Kidney (tissue), 22 donors: ENCODE measurements at places on chromosomes 6 and 20.

DNA sequence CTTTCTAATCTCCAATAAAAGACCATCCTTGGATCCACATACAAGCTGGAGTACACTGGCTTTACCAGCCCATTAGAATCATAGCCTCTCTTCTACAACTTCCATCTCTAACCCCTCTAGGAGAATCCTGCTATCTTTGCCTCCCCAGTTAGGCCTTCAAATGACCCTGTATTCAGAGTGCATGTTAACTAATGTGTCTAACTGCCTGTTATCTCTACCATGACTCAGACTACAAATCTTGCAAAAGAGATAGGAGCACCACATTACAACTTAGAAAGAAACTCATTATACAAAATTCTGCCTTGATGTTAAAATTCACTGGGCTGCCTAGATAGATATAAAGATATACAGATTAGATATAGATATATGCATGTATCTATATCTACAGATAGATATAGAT, 28.2 kb downstream of the GPR63 start:
- DNase-seq: no peak

GRCh38 chr6:157148391-157149323, 174.7 kb downstream of the TMEM242 start:
- no peak for DNase-seq

GRCh38 chr20:10790013-10790412, 116.2 kb upstream of the JAG1 start:
- peak; percentile 66 for DNase-seq

DNA sequence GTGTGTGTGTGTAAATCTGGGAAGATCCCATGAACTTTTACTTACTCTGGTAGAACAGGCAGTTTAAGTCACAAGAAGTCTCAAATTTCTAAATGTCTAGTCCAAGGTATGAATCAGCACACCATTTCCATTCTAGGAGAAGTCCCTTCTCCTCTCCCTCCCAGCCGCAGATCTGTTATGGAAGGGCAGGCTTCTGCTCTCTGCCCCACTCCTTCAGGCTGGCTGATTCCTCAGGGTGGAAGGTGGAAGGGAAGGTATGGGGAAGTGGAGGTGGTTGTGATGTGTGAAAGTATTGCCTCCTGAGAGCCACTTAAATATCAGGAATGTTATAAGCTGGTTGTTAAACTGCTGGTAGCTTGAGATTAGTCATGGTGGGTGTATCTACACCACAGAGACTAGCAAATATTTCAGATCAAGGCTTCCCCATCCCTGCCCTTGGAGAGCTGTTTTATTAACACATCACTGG, 44.5 kb upstream of the LAMA4 start:
- no peak for DNase-seq

- no peak for DNase-seq
Measured at GRCh38 chr6:13572951-13573654, 1.3 kb upstream of the SIRT5 start.

DNA sequence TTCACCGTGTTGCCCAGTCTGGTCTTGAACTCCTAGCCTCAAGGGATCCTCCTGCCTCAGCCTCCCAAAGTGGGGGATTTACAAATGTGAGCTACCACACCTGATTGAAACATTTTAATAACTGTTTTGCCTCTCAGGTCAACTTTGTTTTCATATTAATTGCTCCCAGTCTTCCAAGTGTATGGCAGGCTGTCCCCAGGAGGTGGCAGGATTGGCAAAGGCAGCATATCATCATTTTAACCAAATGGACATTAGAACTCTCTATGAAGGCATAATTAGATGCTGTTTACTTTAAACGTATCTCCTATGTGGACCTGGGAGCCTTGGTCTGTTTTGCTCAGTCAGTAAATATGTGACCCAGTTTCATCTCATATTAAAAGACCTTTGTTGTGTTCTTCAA, 59.2 kb upstream of the CSE1L start:
- DNase-seq: no peak

- DNase-seq: no peak
Measured at GRCh38 chr6:80333342-80333741, 226.9 kb downstream of the BCKDHB start.

GRCh38 chr6:42774201-42774600, 7.7 kb upstream of the BICRAL start:
- no peak for DNase-seq

- DNase-seq: peak; percentile 85
Measured at GRCh38 chr20:45993197-45993951, 15.3 kb upstream of the MMP9 start.

DNA sequence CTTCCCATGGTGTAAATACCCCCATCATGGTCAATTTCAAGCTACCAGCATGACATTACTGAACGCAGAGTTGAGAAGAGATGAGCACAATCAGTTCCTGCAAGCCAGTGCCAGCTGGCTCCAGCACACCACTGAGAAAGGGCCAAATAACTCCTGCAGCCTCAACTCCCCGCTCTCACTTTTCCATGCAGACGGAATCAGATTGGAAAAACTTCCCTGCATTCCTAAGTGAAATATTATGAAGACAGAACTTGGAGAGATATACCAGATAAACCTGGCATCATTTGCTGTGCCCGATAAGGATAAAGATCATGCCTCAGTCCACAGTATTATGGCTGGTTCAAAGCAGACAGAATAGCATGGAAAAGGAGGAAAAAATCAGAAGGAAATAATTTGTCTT, 56.7 kb downstream of the FILIP1 start:
- DNase-seq: no peak

DNA sequence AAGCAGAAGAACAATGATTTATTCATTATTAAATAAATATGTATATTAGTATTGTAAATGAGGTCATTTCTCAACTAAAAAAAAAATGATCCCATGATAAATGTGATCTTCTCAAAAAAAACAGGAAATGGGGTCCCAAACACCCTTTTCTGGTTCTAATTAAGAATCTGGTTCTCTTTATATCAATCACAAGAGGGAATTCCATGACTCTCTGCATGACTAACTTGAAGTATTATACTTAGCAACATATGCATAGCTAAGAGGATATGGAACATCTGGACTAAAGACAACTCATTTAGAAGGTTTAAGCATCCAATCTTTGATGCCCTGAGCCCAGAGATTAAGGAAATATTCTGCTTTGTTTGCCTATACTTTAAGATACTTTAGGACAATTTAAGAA, 89.7 kb upstream of the EMILIN3 start:
- peak; percentile 27 for DNase-seq

DNA sequence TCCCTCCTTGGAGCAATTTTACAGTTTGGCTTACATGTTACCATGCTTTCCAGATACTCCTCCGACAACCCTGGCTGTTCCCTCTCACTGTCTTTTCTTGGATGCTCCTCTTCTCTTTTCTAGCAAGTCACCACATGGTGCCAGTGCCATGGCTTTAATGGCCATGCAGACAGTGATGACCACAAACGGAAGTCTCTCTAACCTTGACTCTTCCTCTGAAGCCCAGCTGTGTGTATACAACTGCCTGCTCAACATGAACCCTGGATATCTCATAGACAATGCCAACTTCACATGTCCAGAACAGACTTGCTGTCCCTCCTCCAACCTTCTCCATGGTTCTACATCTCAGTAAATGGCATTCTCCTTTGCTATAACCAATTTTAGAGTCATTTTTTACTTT, 49.8 kb upstream of the NEDD9 start:
- DNase-seq: no peak

GRCh38 chr20:17710379-17711266, 10.9 kb downstream of the BANF2 start:
- DNase-seq: peak; percentile 79

DNA sequence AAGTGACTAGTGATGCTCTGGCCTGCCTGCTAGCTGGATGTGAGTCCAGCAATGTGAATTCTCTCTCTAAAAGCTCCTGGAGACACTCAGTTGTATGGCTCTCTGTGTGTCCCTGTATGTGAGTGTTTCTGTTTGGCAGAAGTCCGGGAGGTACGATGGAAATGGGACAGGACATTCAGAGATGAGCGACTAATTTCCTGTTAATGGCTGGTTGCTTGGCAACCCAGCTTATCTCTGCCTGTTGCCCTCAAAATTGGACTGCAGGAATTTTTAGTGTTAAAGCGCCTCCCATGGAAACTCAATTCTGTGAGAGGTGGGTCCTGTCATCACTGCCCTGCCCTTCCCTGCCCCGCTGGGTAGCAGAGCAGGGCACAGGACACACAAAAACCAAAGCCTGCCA, 136.8 kb upstream of the LRFN2 start:
- DNase-seq: no peak

DNA sequence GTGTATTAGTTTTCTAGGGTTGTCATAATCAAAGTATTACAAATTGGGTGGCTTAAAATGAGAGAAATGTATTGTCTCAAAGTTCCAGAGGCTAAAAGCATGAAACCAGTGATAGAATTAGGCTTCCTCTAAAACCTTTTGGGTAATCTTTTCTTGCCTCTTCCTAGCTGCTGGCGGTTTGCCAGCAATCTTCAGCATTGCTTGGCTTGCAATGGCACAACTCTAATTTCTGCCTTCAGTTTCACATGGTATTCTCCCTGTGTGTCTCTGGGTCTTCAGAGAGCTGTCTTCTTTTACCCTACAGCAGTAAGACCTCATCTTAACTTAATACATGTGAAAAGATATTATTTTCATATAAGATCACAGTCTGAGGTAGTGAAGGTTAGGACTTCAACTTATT, 479.1 kb upstream of the GJE1 start:
- no peak for DNase-seq

DNA sequence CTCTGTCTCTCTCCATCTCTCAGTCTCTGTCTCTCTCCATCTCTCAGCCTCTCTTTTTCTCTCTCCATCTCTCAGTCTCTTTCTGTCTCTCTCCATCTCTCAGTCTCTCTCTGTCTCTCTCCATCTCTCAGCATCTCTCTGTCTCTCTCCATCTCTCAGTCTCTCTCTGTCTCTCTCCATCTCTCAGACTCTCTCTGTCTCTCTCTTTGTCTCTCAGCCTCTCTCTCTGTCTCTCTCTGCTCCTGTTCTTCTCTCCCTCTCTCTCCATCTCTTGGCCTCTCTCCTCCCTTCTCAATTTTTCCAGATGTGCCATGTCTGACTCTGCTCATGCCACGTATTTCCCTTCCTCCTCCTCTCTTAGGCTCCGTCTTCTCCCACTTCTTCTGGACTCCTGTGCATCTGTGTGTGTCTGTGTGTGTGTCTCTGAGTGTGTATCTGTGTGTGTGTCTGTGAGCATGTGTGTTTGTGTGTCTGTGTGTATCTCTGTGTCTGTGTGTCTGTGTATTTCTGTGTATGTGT, 72.7 kb downstream of the SRC start:
- DNase-seq: no peak

GRCh38 chr6:158646023-158646910, 1.7 kb upstream of the DYNLT1 start:
- no peak for DNase-seq

DNA sequence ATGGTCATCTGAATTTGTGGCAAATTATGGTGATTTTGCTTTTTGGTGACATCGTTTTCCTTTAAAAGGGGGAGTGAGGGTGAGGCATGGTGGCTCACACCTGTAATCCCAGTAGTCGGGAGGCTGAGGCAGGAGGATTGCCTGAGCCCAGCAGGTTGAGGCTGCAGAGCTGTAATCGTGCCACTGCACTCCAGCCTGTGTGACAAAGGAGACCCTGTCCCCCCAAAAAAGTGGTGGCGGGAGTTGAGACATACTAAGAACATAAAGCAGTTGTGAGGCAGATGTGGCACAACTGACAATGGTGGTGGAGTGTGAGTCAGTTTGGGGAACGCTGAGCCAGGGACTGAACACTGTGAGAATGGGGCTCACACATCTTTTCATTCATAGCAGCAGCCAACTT, 45.5 kb downstream of the ADNP start:
- no peak for DNase-seq

DNA sequence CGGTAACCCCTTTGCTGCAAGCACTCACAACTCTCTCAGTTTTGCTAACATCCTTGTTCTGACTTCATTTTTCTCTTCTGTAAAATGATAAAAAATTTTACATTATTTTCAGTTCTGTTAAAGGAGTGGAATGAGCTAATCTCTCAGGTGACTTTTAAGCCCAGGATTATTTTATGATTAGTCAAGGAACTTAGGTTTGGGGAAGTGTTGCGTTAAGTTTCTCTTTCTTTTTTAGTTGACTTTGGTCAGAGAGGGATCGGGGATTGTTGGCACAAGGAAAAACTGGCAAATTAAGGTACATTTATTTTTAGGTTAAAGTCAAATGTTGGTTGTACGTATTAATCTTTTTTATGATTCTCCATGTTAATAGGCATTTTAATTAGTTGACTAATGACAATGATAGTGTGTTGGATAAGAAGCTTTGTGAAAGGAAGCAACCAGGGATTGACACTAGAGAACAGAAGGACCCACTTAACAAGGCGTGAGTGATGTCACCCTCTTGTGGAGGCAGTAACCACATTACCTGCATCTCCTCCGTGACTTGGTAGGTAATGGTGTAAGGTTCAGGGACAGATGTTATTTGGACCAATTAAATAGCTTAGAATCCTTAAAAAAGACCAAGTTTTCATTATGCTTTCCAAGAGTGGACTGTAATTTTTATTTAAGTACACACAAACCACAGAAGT, 31.6 kb downstream of the CD83 start:
- DNase-seq: no peak

DNA sequence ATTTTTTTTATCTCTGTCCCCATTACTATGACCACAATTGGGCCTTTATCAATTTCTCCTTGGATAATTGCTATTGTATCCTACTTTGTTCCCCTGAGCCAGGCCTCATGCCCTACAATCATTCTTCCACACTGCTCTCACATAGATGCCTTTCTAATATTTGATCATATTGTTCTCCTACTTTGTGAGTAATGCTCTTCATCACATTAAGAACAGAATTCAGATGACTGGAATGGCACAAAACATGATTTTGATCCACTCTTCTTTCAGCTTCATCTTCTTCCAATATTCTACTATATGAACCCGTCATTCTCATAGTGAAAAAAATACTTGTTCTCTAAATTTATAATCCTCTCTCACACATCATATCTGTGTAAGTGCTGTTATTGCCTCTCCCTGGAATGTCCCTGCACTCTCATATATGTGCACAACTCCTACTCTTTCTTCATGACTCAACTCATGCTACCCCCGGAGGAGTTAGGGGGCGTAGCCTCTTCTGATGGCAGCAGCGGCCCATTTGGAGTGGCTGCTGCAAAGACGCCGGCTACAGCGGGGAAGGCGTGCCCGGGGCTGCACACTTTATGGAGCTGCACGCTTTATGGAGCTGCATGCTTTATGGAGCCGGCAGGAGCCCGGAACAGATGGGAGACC, 25.3 kb upstream of the HACE1 start:
- no peak for DNase-seq

GRCh38 chr6:164897523-164898235, 411.7 kb downstream of the C6orf118 start:
- DNase-seq: no peak

- DNase-seq: no peak
Measured at GRCh38 chr6:70375166-70375565, 38.1 kb upstream of the FAM135A start.

GRCh38 chr6:101537753-101538316, 144.3 kb downstream of the GRIK2 start:
- DNase-seq: no peak
